ENCODE measurements at places on chromosomes 4 and X.

GRCh38 chrX:37989304-37989703 lies 17.0 kb upstream of the SYTL5 start:
- DNase-seq, result no peak

DNA sequence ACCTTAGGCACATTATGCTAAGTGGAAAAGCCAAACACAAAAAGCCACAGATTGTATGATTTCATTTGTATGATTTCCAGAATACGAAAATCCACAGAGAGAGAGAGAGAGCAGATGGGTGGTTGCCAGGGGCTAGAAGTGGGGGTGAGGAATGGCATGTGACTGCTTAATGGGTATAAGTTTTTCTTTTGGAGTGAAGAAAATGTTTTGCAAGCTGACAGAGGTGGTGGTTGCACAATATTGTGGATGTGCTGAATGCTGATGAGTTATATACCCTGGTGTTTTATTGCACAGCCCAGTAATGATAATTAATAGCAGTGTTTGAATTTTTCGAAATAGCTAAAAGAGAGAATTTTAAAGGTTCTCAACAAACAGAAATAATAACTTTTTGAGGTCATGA lies 386.1 kb upstream of the HS3ST1 start:
- no peak for DNase-seq

DNA sequence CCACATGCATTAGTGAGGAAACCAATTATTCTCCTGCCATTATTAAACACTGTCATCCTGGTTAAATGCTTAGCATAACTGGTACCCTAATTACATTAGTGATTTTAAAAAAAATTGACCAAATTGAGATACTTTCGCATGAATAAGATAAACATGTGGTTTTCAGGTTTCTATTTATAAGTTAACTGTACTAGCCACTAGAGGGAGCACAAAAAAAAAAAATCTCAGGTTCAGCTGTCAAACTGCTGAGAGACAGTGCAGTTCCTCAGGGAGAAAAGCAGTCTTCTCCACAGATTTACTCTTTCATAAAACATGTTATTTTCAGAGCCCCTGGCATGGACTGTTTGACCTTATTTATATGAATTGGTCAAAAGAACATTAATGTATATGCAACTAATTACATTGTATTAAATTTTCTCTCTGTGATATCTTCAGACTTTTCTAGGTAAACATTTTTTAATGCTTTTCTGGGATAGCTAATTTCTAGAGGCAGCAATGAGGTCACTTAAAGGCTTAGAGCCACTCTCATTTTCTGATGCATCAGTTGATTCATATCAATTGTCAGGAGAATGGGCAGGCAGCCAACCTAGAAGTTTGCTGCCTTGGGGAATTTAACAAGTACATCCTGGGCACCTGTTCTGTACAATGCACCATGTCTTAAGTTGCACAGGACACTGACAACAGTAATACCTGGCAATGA lies 167.5 kb downstream of the CDS1 start:
- DNase-seq, result no peak

DNA sequence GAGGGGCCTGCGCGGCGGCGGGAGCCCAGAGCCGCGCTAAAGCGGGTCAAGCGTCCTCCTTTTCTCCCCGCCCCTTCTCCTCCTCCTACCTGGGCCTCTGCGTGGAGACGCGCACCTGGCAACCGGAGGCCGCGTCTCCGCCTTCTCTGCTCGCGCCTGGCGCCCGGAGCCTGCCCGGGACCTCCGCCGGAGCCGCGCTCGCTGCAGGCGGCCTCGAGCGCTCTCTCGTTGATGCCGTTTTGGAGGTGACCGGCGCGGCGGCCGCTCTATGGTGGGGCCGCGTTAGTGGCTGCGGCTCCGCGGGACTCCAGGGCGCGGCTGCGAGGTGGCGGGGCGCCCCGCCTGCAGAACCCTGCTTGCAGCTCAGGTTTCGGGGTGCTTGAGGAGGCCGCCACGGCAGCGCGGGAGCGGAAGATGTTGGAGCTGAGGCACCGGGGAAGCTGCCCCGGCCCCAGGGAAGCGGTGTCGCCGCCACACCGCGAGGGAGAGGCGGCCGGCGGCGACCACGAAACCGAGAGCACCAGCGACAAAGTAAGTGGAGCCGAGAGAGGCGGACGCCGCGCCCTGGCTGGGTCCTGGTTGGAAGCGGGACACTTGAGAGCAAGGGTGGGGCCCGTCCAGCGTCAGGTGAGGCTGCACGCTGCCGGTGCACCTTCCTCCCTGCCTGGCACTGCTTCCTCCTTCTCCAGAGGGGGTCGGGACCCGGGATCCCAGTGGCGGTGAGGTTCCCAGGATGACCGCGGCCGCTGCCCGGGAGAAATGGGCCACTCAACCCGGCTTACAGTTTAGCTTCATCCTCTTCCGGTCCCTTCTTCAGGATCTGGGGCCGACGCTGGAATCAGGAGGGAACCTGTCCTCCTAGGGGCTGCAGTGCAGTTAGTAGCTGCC lies at the start of gene CDS1:
CDS1 (plus strand) TSS at position 140 of the 888 bp plus-strand sequence; CDS start at position 415, 275 bp downstream.
- DNase-seq, result no peak

- no peak for DNase-seq
These were observed 96.5 kb downstream of the HDAC8 start for GRCh38 chrX:72475952-72476668.

- DNase-seq, result no peak
These were observed 31.7 kb upstream of the PDLIM3 start for GRCh38 chr4:185566972-185567371.

GRCh38 chr4:16039139-16039538 lies 44.7 kb downstream of the PROM1 start:
- DNase-seq, result no peak

DNA sequence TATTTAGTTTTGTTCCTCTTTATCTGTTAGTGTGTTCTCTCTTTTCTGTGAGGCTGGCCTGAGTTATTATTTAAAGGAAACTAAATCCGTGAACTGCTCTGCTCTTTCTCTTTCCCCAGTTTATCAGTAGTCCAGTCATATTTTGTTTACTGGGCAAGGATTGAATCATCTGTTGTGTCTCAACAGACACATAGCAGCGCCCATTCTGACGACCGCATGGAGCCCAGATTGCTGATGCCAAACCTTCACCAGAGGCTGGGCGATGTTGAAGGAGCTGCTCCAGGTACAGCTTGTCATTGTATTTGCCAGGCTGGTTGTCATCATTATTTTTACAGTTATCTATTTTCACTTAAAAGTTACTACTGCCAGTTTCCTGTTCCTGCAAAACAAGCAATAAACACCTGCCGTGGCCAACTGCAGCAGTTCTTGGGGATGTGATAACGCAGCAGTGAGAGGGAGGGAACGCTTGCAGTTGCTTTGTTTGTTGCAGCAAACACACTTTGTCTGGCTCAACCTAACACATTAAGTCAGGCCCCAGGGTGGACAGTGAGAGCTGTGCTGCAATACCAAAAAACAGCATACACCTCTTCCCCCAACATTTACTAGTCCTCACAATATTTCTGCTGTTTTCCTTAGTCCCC lies 10.1 kb downstream of the REELD1 start:
- DNase-seq, result no peak

- no peak for DNase-seq
These were observed 1222.0 kb upstream of the PRKX start for GRCh38 chrX:4935401-4935800.

DNA sequence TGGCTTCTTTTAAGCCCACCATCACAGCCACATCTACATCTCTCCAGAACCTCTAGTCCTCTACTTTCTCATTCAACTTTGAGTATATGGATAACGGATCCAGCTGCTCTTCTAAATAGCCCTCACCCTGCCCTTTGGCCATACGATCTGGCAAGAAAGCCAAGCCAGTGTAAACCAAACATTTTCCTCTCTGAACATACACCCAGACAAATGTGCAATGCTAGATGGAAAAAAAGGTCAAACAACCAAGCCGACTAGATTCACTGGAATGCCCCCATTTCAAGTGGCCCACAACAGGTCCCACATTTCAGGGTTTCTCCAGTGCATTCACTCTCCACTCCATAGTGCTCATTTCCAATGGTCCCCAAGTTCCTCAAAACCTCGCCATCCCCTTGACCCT lies 24.0 kb downstream of the USP46 start:
- DNase-seq, result no peak

DNA sequence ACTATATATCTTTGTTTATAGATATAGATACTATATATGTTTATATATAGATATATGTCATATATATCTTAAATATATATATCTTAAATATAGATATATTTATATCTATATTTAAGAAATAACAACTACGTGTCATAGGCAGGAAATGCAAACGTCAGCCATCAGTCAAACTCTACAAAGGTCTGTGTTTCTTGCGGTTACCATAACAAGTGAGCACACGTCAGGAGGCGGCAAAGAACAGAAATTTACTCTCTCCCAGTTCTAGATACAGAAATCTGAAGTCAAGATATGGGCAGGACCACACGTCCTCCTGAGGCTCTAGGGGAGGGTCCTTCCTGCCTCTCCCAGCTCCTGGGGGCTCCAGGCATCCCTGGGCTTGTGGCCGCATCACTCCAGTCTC lies 6.5 kb downstream of the PLCXD1 start:
- no peak for DNase-seq

DNA sequence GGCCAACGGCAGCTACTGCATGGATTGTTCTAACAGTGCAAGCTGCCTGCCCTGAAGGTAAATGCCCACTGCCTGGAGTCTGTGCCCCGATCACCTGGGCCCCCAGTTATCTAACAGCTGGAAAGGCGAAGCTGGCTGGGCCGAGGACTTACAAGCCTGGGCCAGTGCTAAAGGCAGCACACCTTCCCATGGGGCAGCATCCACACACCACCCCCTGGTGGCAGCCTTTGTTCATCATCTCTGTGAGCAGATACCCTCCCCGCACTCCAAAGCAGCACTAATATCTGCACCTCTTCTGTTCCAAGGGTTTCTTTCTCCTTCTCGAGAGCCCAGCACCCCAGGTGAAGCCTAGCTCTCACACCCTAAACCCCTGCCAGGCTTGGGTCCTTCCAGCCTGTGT lies 7.6 kb downstream of the SLC2A9 start:
- peak; percentile 30 for DNase-seq

DNA sequence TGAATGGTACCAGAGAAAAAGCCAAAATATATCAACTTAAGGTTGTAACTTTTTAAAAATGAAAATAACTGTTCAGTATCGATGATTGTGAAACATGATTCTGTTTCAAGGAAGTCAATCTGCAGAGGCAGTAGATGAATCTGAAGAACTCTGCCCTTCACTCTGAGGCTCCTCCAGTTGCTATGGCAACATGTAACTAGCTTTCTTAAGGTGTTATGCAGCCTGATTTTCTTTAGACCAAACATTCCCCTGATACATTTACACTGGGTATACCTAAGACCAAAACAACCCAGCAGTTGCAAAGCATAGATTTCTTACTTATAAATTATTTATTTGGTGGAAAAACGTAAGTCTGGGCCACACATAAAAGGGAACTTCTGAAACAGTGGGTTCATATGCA lies 133.6 kb upstream of the RASGEF1B start:
- DNase-seq, result no peak

DNA sequence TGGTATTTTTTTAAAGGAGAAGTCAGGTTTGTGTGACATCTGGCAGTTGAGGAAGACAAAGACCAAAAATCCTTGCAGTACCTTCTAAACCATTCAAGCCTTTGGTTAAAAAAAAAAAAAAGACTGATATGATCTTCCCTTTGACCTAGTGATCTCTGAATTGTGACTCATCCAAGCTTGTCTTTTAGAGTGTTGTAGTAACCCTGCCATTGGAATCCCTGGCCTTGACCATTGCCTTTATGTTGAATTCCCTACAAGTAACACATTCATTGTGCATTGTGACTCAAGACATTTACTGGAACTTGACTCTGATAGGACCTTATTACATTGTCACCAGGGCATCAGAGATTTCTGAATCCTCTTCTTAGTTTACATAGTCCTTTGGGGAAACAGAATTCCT lies 1469.0 kb downstream of the TECRL start:
- DNase-seq, result no peak

DNA sequence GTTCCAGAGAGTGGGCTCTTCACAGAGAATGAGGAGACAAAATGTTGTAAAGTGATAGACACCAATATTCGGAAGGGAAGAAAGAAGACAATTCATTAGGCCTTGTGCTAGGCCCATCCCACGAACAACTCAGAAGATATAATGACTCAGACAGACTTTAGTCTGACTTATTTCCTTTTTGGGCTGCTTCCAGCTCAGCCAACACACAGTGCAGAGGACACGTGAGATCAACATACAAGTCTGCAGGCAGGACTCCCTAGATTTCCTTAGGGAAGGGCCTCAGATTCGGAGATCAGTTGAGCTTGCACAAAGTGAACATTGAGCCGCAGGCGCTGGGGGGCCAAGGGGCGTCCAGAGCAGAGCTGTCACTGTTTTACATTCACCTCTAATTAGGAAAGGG lies 290.7 kb upstream of the TENM3 start:
- DNase-seq, result no peak

GRCh38 chr4:158065176-158065575 lies 107.6 kb downstream of the GASK1B start:
- no peak for DNase-seq

- no peak for DNase-seq
These were observed 136.8 kb downstream of the TECRL start for GRCh38 chr4:64272432-64272831.

- no peak for DNase-seq
These were observed 236.9 kb downstream of the DCLK2 start for GRCh38 chr4:150315175-150315574.

DNA sequence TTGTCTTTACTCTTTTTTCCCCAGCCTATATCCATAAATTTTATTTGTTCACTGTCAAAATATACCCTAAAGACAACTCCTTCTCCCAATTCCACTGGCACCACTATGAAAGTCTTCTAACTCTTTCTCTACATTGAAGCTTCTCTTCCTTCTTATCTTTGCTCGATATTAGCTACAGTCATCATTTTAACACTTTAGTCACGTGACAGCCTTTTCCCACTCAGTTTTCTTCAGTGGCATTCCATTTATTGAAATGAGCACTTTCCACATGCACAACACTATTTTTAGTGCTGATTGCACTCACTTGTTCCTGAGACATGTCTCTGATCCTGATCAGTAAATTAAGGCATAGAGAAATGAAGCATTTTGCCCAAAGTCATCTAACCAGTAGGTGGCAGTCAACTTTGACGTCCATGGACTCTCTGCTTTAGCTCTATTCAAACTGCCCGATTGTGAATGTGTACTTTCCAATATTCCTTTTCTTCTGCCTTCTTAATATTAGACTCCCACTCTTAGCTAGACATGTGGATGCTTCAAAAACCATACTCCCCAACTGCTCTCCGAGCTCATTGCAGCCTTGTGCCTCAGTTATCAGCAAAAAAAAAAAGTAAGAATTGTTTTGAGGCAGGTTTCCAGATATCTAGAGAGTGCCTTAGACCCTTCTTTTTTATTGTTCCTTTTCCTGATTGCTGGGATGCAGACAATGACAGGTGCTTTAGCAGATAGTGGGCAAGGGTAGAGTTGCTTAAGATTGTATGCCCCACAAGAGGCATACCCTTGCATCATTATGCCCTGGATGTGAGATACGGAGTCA lies 394.4 kb upstream of the ADGRL3 start:
- DNase-seq, result no peak

- DNase-seq, result no peak
These were observed 12.8 kb downstream of the SMIM10L2A start for GRCh38 chrX:135434258-135435138.

DNA sequence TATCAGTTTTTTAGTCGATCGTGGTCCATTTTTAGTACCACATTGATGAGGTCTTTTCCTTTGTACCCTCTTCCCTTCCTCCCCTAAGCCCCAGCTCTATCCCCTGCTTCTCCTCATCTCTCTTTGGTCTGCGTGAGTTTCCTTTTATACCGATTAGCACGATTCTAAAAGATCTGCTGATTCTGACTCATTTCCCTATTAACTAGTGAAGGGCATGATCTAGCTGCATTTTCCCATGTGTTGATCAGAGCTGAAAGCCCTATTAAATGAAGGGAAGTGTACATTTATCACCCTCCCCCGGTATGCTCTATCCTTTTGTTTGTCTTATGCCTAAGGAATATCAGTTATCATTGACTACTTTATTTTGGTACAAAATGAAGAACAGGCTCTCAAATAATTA lies 181.7 kb upstream of the NPY2R start:
- no peak for DNase-seq
